A549 (cell line): ENCODE measurements at places on chromosomes 4 and X. TPM values are rescaled to one million over a fixed set of nuclear protein-coding genes. Genes with fewer than 3 reads are reported as not detected.

DNA sequence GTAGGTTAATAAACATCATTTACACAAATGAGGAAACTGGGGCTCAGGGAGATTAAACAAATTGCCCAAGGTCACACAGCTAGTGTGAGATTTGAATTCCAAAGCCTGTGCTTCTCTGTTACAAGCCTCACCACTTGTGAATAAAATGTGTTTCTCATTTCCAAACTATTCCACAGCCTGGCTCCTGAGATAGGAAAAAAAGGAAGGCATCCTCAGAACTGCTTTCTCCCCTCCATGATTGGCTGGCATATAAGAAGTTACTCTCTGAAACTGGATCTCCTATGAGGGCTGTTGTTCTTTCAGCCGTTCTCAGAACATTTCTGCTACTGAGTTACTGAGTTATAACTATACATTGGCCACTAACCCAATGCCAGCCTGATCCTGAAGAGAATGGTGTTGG, 237.9 kb downstream of the MAML3 start:
- no peak for DNase-seq

Gene NELFA
- 17.0 to 18.3 TPM (median 17.1 TPM) in 3 replicates for polyA plus RNA-seq

DNA sequence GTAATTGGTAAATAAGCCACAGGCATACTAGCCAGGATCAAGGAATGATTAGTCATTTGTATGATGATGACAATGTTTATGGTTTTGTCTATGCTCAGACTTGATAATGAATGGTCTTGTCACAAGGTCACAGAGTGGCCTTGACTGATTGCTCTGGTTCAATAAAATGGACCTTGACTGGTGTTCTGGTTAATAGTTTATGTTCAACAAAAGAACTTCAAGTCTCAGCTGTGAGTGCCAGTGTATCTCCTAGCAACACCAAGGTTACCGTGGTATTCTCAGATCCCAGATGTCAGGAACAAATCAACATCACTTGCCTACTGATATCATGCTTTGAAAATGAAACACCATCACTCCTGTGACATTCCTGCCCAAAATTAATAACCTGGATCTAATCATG, 16.3 kb upstream of the LRAT start:
- no peak for DNase-seq

Gene AVPR2
- 0.05 TPM in 1 of 3 replicates, not detected in the others for polyA plus RNA-seq

DNA sequence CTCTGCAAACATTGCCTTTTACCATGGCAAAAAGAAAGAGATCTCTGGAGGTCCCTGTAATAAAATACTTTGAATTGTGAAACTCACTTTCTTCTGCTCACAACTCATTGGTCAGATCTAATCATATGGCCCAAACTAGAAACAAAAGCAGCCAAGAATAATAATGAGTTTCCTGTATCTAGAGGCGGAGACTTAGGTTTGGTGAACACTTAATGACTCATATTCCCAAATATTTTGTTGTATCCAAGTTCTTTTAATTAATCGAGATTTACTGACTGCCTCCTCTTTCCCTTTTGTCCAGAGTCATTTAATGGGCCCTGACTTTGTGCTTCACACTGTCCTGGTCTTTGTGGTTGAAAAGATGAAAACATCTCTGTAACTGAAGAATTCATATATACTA, 190.6 kb downstream of the CCSER1 start:
- DNase-seq: no peak

GRCh38 chr4:92516450-92516849, 212.7 kb downstream of the GRID2 start:
- no peak for DNase-seq

- no peak for DNase-seq
Measured at GRCh38 chr4:151743128-151743854, 17.5 kb downstream of the GATB start.

DNA sequence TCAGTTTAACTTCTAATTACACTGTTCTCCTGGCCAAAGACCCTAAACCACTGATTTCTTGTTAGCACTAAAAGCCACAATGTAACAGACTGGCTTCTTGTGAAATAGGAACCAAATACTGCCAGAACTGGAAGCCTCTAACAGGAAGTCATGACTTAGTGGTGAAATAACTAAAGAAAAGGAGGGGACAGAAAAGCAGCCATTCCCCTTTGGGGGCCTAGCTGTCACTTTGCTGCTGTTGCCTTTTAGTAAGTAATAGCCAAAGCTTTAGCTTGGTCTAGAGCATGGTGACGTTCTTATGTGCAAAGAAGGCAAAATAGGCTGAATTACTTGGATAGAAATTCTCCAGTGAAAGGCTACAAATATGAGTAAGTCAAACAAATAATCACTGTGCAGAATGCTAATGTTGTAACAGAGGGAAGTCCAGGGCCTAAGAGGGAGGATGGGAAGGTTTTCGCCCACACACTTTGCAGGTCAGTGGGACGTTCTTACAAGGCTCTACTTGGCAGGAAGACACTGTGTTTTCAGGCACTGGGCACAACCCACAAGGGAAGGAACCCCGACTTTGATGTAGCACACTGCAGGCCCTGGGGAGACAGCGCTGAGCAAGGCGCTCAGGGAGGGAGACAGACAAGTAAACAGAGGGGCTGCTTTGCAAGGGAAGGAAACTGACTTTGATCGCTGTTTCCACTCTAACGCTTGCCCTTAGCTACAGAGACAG, 16.7 kb downstream of the GAB3 start:
- DNase-seq: no peak

Gene TCEAL8
- 37.1 to 47.9 TPM (median 45.5 TPM) in 3 replicates for polyA plus RNA-seq

GRCh38 chr4:156401371-156401770, 447.7 kb upstream of the CTSO start:
- DNase-seq: no peak
